Stimulated activated CD4-positive, alpha-beta T cell treated with anti-CD3 and anti-CD28 coated beads, Interleukin-2, amount 100 ng/mL, for 48 hours (primary cell): ENCODE measurements at places on chromosomes 7 and 10.

DNA sequence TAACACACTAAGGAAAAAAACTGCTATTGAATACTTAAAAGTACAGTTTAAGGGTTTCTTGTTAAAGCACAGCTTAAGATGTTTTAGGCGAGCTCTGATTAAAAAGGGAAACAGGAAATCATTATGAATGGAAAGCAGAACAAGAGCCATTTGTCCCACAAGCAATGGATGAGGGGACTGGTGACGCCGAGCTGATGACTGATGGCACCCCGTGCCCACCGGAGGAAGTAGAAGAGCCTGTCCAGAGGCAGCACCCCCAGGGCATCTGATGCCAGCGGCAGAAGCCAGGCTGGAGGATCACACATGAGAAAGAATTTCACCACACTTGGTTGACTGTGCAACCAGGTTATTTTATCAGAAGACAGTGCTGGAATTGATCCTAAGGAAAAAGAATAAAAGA, 15.0 kb upstream of the INSIG1 start:
- no peak for DNase-seq

GRCh38 chr10:29957907-29958331, 101.5 kb downstream of the JCAD start:
- no peak for DNase-seq

- DNase-seq = no peak
These were observed 157.6 kb upstream of the LANCL2 start for GRCh38 chr7:55207436-55208125.

GRCh38 chr10:33802566-33802965, 468.1 kb upstream of the NRP1 start:
- no peak for DNase-seq

- DNase-seq = no peak
These were observed 120.3 kb downstream of the WNT2 start for GRCh38 chr7:117202511-117202910.
